Uterine smooth muscle cell (primary cell): ENCODE measurements at places on chromosomes 6 and 20. TPM values are rescaled to one million over a fixed set of nuclear protein-coding genes. Genes with fewer than 3 reads are reported as not detected.

The EFCAB8 gene
- under 0.01 TPM in 1 of 2 replicates, not detected in the other for total RNA-seq

The EMILIN3 gene
- under 0.01 TPM in 1 of 2 replicates, not detected in the other for total RNA-seq

The BEND6 gene
- 15.5 and 19.1 TPM in 2 replicates for total RNA-seq

The VSX1 gene
- total RNA-seq: not detected in 2 replicates

The RAB44 gene
- under 0.01 TPM in 1 of 2 replicates, not detected in the other for total RNA-seq

The FAM184A gene
- total RNA-seq: 1.00 and 1.1 TPM in 2 replicates

The HSP90AB1 gene
- total RNA-seq: 642 and 947 TPM in 2 replicates

The SAMD10 gene
- total RNA-seq: 0.87 and 1.00 TPM in 2 replicates

The HAO1 gene
- total RNA-seq: not detected in 2 replicates

The PTPN1 gene
- total RNA-seq: 18.7 and 24.7 TPM in 2 replicates

The HLA-DRB1 gene
- total RNA-seq: not detected in 2 replicates

The CNBD2 gene
- total RNA-seq: 2.0 and 3.2 TPM in 2 replicates
